ENCODE measurements at places on chromosomes 11 and 22.

GRCh38 chr11:69121021-69121420 is 34.7 kb upstream of the SMIM38 start:
- DNase-seq = no peak

DNA sequence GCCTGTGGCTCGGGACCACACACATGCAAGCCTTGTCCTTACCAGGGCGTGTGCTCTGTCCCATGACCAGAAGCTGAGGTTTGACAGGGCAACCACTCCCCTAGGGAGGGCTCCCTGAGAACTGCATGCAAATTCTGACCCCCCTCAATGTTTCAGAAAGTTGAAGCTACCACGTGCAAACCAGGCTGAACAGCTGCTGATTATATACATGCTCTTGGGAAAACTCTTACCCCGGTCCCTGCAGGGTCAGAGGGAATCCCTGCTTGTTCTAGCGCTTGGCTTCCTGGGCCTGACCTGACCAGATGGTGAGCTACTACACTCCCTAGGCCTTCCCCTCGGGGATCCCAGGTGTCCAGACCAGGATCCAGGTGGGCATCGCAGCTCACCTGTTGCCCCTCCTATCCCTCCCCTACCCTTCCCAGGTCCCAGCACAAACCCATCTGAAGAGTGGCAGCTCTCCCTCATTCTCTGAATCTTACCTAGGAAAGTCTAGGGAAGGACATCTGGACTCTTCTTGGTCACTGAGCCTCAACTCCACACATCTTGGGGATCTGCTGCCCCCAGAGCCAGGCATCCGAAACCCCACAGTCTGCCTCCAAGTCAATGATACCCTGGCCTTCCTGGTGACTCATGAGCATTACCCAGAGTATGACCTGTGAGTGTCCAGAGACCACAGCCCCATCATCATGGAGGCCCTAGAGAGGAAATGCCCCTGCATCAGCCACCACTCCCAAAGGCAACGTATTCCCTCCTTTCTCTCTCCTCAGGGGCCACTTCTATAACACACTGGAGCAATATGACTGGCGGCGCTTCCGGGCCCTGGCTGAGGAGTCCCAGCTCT is 61.5 kb downstream of the BTG4 start:
- DNase-seq = no peak

DNA sequence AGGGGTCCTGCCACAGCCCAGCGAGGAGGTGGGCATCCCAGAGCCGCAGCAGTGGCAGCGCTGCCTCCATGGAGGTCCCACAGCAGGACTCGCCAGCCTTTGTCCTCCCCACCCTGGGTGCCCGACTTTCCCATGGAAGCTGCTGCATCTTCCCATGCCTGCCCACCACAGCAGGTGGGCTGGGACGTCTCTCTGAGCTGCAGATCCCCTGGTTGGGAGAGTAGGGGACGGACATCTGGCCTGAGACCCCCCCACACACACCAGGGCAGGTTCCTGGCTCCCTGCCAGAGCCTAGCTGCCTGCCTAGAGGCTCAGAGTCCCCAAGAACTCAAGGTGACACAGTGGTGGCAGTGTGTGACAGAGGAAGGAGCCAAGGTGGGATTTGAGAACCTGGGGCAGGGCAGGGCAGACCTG is 21.5 kb upstream of the PRR5 start:
- DNase-seq = no peak

GRCh38 chr11:27388869-27389268 is 25.9 kb upstream of the CCDC34 start:
- no peak for DNase-seq

DNA sequence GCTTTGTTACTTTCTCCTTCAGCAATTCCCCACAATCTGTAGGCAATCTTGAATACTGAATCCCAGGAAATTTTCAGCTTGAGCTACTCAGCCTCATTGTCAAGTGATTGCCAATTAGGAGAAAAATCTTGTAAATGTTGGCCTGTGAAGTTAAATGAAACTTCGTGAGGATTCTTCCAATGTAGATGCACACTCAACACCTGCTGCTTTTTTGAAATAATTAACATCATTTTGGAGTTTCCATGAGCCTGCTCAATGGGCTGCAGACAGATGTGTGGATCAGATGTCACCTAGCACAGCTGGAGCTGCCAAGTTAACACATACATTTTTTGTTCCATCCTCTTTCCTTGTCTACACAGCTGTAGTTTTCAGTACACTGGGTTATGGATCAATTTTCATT is 645.6 kb upstream of the LUZP2 start:
- no peak for DNase-seq

DNA sequence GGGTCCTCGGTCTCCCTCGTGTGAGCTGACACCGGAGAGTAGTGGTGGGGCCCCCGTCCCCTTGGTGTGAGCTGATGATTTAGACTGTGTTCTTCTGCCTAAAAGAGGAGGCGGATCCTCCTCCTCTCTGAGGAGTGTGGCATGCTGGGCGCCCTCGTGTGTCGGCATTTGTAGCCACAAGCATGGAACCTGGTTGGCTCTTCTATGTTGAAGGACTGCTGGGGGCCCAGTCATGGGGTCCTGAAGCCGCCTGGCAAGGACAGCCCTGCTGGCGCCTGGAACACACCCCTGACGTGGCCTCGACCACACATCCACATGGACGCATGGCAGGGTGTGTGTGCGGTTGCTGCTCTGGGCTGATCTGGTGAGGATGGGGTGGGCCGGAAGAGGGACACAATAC is 50.2 kb downstream of the AP2A2 start:
- no peak for DNase-seq

GRCh38 chr11:10678101-10678500 is 15.5 kb downstream of the IRAG1 start:
- peak; percentile 36 for DNase-seq

GRCh38 chr11:17766073-17766359 is 31.4 kb downstream of the KCNC1 start:
- DNase-seq = no peak

- no peak for DNase-seq
Measured at GRCh38 chr11:76141901-76142588, 64.3 kb downstream of the WNT11 start.

DNA sequence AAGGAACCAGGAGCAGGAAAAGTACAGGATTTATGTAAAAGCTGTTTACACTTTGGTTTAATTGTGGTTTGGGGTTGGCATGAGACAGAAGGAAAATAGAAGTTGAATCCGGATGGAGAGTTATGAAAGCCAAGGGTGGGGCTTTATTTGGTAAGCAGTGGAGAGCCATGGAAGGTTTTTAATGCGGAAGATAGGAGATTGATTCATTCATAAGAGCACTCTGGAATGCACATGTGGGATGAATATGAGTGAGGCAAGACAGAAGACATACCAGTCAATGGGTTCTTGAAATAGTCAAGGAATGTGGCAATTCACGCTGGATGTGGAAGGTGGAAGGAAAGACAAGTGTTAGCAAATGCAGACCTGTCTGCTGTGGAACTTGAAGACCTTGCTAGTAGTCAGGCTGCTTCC is 9.3 kb upstream of the GLB1L3 start:
- DNase-seq = no peak

- DNase-seq = no peak
Measured at GRCh38 chr11:2741377-2742131, 41.8 kb upstream of the KCNQ1OT1 start.

DNA sequence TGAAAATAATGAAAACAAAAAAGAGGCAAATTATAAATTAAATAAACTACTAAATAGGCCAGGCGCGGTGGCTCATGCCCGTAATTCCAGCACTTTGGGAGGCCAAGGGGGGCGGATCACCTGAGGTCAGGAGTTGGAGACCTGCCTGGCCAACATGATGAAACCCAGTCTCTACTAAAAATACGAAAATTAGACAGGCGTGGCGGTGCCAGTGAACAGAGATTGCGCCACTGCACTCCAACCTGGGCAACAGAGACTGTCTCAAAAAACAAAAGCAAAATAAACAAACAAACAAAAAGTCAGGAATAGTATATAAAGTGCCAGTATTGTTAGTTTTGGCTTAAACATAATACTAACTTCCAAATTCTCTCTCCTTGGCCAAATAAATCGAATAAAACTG is 37.6 kb upstream of the CECR2 start:
- DNase-seq = no peak

DNA sequence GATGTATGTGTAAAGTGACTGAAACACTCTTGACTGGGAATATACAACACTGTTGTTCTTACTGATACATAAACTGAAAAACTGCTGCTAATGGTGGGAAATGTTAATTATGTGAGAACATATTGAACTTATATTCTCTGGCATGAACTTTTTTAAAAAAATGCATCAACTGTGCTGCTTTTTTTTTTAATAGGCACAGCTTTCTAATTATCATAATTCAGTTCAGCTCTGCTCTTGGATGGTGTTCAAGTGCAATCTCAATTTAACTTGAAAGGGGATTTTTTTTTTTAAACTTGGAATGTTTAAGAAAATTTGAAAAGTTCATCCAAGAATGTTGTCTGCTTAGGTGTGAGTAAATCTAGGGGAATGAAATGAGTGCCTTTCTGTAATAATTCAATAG is 5.2 kb downstream of the TEAD1 start:
- no peak for DNase-seq
